ENCODE measurements at places on chromosomes 11 and 22.

- DNase-seq = no peak
Observed at GRCh38 chr11:125585487-125585886, 7.2 kb upstream of the STT3A start.

GRCh38 chr11:70367071-70367470, 31.3 kb upstream of the CTTN start:
- peak; percentile 17 for DNase-seq

DNA sequence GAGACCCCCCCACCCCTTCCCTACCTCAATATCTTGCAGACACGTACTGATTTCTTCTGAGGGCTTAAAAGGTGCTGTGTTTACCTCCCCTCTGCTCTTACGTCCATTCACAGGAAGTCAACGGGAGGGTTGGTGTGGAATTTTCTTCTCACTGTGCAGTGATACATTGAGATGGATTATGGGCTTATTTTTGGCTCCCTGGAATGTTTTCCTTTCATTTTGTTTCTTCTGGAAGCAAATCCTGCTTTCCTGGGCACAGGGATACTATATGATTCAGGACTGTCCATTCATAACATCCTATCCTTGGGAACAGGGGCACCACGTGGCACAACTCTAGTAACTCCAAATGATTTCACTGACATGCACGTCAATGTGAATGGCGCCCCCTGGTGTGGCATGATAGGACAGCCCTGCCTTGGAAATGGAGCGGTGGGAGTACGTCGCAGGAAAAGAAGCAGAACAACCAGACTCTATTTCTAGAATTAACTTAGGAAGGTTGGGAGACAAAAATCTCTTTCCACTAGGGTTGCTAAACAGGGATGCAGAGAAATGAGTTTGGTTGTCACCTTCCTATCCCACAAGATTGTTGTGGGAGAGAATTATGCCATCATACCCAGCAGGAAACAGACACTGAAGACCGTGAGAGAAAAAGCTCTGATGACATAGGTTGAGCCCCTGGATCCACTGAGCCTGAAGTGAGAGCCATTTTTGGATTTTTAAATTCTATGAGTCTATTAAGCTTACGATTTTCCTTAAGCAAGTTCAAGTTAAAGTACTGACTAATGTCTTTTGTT, 146.5 kb upstream of the RAG2 start:
- peak; percentile 31 for DNase-seq

- DNase-seq = no peak
Observed at GRCh38 chr11:118939953-118940598, 14.3 kb upstream of the BCL9L start.

DNA sequence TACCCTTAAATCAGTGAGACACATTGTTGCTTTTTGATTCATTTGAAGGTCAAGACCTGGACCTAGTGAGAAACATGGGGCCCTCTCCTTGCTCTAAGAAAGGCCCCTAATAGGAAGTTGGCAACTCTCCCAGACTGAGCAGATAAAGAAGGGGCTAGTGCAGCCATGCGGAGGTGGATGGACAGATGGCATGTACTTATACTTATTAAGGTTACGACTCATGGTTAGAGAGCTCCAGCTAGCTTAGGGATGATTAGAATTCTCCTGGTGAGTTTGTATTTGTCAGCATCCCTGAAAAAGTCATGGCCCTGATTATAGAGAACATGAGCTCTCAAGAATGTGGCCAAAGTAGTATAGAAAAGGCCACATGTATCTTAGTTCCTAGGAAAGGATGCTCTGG, 112.1 kb upstream of the BDNF start:
- no peak for DNase-seq

GRCh38 chr11:61145228-61146005, 15.8 kb downstream of the VPS37C start:
- no peak for DNase-seq

DNA sequence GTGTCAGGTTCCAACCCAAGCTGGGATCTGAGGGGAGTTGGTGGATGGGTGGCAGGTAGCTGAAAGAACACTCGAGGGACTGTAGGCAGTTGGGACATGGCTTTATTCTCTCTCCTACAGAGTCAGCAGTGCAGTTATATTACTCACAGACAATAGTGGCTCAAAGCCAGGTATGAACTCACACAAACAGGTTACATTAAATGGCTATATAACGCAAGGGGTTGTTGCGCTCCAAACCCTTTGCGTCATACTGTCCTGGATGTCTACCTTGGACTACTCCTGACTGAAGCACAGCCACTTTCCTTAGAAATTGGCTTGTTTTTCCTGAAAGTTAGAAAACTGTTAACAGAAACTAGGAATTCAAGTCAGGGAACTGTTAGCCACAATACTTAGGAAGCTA, 66.4 kb upstream of the OR4B1 start:
- DNase-seq = no peak

- no peak for DNase-seq
Observed at GRCh38 chr11:40188848-40189247, 1270.6 kb downstream of the LRRC4C start.

GRCh38 chr11:126080161-126080941, 17.7 kb upstream of the CDON start:
- no peak for DNase-seq

Data from smooth muscle cell of the brain vasculature (primary cell).